NCI-H1694 (cell line): ENCODE measurements at places on chromosomes 6 and 20.

DNA sequence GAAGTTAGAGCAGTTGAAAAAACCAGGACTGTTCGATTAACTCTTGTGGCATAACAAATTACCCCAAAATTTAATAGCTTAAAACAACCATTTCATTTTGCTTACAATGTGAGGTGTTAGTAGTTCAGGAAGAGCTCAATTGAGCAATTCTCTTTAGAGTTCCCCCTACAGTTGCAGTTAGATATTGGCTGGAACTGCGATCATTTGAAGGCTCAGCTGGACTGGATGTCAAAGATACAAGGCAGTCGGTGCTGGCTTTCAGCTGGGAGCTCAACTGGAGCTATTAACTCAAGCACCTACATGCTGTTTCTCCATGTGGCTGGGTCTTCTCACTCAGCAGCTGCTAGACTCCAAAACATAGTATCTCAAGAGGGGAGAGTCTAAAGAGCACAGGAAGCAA lies 96.0 kb upstream of the LOC128125822 start:
- no peak for DNase-seq

DNA sequence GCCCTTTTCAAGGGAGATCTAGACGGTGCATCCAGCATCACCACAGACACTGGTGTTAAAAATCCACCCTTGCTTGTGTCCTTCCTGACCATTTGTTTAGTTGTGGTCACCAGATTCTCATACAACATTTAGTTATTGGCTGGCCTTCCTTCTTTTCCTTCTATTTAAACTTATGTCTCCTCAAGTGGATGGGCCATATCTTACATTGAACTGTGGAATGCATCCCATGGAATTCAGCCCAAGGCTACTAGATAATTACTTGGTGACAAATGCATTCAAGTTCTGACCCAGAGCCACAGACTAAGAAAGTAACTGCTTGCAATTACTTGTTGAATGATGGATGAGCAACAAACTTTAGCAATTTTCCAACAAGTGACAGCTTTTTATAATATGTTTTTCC lies 198.9 kb upstream of the SSTR4 start:
- DNase-seq, result no peak

DNA sequence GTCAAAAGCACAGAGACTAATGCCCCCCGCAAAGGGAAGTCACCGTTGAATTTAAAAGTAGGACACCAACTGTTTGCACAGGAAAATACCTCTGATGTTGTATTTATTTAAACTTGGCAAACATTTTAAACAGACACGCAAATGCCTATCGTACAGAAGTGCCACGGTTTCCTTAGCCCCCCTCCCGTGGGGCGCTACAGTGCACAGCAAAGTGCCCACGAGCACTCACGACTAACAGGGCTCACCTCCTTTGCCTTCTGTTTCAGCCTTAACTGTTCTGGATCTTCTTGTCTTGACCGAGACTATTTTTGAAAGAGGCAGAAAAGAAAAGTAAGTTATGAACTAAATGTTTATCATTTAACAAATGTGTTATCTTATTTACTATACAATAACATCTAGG lies 67.8 kb downstream of the TAF4 start:
- no peak for DNase-seq

DNA sequence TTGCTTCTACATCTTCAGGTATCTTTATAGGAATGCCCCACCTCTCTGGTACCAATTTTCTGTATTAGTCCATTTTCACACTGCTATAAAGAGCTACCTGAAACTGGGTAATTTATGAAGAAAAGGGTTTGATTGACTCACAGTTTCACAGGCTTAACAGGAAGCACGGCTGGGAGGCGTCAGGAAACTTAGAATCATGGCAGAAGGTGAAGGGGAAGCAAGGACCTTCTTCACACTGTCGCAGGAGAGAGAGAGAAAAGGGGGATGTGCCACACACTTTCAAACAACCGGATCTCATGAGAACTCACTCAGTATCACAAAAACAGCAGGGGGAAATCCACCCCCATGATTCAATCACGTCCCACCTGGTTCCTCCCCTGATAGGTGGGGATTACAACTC lies 24.4 kb upstream of the LY86 start:
- DNase-seq, result no peak

GRCh38 chr6:49430187-49430586 lies 32.9 kb downstream of the MMUT start:
- DNase-seq, result no peak

GRCh38 chr6:107032051-107032450 lies 4.1 kb downstream of the MTRES1 start:
- no peak for DNase-seq

GRCh38 chr6:82584194-82584695 lies 220.6 kb downstream of the TPBG start:
- no peak for DNase-seq

- DNase-seq, result no peak
Observed at GRCh38 chr6:43887340-43887858, 117.4 kb downstream of the VEGFA start.

GRCh38 chr20:21109144-21109543 lies 3.0 kb upstream of the LINC00237 start:
- no peak for DNase-seq

DNA sequence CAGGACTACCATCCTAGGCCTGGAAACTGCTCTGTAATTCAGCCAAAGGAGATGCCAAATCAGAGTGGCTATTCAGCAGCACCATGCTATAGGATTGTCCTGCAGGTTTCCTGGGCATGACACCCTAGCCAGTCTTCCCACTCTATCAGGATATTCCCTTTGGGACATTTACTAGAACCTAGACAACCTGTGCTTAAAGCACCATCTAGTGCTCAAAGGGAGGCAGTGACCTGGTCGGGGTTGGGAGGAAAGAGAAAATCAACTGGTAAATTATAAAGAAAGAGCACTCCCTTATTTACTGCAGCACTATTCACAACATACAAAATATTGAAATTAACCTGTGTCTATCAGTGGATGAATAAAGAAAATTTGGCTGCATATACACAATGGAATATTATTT lies 67.2 kb upstream of the SMLR1 start:
- no peak for DNase-seq
